ENCODE measurements at places on chromosomes 1 and 21.

DNA sequence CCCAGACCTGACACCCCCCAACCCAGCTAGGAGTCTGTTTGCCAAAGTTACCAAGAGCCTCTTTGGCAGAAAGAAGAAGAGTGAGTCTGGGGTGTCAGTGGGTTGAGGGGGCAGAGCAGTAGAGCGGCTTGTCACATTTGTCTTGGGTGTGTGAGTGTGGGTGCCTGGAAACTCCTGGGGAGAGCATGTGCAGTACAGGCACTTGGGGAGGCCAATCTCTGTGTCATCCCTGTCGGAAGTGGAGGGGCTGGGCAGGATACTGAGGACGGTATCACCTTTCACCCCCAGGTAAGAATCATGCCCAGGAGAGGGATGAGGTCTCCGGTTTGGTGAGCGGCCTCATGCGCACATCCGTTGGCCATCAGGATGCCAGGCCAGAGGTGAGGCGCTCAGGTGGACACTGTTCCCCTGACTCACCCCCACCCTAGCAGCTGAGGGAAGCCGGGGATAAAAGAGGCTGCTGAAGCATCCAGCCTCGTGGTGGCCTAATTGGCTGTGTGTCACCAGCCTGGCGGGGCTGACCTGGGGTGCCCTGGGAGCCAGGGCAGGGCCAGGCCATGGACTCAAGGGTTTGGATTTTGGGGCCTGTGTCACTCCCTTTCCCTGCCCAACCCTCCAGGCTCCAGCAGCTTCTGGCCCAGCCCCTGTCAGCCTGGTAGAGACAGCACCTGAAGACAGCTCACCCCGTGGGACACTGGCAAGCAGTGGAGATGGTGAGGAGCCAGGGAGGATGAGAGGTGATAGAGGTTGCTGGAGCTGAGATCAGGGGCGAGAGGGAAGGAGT is 3.3 kb downstream of the PLK3 start:
- no peak for DNase-seq

GRCh38 chr1:93722081-93723031 is 40.7 kb upstream of the BCAR3 start:
- no peak for DNase-seq

- no peak for DNase-seq
Measured at GRCh38 chr1:221458447-221459156, 283.3 kb downstream of the DUSP10 start.

- no peak for DNase-seq
Measured at GRCh38 chr1:89104687-89105086, 21.2 kb downstream of the GBP2 start.

DNA sequence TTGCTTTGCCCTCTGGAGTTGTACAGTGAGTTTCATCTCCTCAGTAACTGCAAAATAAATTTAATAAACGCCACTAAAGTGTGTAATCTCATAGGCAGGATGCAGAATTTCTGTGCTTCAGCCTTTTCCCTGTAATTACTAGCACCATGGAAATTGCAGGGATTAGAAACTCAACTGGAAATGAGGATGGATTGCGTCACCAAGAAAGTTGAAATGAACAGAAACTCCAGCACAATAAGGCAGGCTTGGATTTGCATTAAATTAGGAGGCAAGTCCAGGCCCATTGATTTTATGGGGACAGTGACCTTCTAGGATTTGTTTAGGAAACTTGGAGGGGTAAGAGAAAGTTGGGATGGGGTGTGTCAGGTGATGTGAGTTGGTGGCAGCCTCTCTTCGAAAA is 197.5 kb downstream of the PTPRU start:
- DNase-seq = no peak

- no peak for DNase-seq
Measured at GRCh38 chr1:17755120-17755519, at the start of gene ACTL8. Gene ACTL8 (plus strand): TSS chr1:17755333. CDS start chr1:17823009, 67,676 bp downstream.
